ENCODE measurements at places on chromosomes 2 and 18.

DNA sequence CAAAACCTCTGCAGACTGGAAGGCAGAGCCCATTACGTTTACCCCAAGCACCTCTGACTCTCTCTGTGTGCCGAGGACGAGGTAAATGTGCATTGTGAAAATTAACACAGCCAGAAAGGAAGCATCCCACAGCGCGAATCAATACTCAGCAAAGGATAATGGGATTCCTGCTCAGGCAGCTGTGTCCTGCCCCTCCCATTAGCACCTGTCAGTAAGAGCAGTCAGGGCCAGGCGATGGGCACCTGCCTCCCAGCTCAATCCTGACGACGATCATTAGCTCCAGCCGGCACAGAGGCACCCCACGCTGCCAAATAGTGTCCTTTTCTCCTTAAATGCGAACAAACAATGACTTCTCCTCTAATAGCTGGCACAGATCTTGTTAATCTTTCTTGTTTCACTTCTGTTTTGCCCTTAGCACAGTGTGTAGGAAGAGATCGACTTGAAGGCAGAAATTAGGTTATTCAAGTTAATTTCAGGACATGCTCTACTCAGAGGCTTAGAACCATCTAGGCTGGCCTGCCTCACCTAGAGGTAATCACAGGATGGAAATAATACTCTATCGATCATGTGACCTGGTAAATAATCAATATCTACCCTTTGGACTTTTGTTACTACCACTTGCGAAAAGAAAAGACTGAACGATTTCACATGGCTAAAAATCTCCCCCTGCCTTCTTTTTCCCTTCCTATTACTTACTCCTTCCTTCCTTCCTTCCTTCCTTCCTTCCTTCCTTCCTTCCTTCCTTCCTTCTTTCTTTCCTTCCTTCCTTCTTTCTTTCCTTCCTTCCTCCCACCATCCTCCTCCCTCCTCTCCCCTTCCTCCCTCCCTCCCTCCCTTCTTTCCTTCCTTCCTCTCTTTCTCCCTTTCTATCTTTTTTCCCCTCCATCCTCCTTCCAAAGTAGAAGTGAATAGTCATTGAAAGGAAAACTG is 487.9 kb upstream of the ID2 start:
- no peak for DNase-seq

GRCh38 chr2:100254646-100255210 is 67.6 kb downstream of the LONRF2 start:
- no peak for DNase-seq

DNA sequence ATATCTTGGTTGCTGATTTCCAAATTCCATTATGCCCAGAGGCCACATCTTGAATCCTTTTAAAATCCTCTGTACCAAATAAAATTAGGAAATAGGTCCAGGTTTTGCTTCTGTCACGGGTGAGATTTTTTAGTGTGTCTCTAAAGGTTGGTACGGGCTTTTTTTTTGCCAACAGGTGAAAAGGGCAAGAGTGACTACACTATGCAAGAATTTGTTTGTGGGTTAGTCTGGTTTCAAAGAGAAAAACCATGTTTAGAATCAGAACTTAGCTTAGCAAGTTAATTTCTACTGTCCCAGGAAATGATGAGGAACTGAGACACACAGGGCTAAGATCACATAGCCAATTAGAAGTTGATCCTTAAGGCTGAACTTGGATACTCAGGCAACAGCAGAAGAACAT is 41.7 kb downstream of the POLR1A start:
- DNase-seq: no peak

GRCh38 chr2:120326066-120326465 is 19.9 kb upstream of the INHBB start:
- DNase-seq: no peak
